NCI-H1417 (cell line): ENCODE measurements at places on chromosomes 5 and 9.

- no peak for DNase-seq
Measured at GRCh38 chr5:179393078-179393477, 47.8 kb upstream of the ADAMTS2 start.

GRCh38 chr5:173909199-173909598 is 21.1 kb downstream of the CPEB4 start:
- no peak for DNase-seq

DNA sequence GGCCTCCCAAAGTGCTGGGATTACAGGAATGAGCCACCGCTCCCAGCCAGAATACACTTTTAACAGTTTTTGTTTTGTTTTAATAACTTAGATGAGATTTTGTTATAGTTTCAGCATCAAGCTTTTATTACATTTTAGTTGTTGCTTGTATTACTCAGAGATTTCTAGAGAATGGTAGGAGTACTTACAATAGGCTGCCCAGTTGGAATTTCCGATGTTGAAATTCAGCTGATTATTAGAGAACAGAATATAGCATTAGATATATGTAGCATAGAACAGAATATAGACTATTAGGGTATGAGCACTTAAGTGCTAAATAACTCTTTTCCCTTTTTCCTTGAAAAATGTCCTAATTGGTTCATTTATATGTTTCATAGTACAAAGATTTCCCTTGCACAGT is 6.2 kb downstream of the KDM4C start:
- no peak for DNase-seq

DNA sequence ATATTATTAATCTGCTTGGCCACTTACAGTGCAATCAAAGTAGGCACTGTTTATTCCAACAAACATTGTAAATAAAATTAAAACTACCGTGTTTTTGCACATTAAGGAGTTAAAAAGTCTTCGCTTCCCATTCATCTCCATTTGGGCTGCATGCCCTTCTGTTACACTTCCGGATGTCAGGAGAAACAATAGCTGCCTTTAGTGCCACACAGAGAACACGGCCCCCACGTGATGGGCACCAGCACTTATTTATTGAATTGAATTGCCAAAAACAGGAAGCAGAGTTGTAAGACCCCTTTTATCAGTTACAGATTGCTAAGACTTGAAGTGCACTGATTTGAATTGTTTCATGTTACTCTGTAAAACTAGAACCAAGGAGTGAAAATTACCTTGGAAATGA is 80.4 kb downstream of the LHFPL2 start:
- DNase-seq, result no peak

GRCh38 chr9:80867731-80868130 is 821.6 kb downstream of the TLE1 start:
- no peak for DNase-seq

- DNase-seq, result no peak
Measured at GRCh38 chr9:127245637-127246164, 18.9 kb upstream of the GARNL3 start.

DNA sequence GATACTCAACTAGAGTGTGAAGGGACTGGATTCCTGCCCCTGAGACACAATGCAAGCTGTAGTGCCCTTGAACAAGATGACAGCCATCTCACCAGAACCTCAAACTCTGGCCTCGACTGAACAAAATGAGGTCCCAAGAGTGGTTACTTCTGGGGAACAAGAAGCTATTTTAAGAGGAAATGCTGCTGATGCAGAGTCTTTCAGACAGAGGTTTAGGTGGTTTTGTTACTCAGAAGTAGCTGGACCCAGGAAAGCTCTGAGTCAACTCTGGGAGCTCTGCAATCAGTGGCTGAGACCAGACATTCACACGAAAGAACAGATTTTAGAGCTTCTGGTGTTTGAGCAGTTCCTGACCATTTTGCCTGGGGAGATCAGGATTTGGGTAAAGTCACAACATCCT is 2.4 kb downstream of the ZNF483 start:
- DNase-seq, result no peak

DNA sequence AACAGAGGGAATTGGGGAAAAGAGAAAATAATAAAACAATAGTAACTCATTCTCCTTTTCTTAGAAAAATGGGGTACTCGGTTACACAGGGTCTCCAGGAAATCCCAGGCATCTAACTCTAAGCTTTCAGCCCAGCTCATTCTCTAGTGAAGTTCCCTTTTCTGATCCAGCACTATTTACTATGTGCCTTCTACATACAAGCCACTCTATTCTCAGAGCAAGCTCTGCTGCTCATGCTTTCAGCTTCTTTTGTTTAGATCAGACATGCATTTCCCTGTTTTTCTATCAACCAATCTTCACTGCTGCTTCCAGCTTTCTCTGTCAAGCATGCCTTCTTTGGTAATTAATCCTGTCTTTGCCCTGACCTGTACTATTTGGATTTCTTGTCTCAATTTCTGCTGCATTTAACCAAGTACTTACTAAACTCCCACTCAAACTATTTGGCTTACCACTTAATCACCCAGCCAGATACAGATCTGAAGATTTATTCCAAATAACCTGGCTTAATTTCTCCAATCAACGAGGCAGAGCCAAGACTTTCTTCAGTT is 25.3 kb downstream of the OSMR start:
- no peak for DNase-seq

- DNase-seq, result peak; percentile 2
Measured at GRCh38 chr5:71892641-71893365, 173.7 kb downstream of the CARTPT start.

- no peak for DNase-seq
Measured at GRCh38 chr5:43362725-43363435, 49.3 kb downstream of the CCL28 start.

DNA sequence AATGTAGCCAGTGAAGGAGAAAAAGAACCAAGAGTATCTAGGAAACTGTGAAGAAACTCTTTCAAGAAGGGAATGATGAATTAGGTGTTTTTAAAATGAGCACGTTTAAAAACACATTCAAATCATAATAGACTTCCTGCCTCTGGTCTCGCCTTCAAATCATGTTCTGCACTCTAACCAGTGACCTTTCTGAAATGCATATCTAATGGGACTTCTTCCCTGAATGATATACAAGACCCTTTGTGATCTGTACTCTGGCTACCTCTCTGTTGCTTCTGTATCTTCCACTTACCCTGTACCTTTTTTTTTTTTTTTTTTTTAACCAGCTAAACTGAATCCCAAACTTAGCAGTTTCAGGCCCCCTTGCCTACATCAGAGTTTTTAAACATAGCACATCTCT is 19.5 kb downstream of the SRFBP1 start:
- no peak for DNase-seq

DNA sequence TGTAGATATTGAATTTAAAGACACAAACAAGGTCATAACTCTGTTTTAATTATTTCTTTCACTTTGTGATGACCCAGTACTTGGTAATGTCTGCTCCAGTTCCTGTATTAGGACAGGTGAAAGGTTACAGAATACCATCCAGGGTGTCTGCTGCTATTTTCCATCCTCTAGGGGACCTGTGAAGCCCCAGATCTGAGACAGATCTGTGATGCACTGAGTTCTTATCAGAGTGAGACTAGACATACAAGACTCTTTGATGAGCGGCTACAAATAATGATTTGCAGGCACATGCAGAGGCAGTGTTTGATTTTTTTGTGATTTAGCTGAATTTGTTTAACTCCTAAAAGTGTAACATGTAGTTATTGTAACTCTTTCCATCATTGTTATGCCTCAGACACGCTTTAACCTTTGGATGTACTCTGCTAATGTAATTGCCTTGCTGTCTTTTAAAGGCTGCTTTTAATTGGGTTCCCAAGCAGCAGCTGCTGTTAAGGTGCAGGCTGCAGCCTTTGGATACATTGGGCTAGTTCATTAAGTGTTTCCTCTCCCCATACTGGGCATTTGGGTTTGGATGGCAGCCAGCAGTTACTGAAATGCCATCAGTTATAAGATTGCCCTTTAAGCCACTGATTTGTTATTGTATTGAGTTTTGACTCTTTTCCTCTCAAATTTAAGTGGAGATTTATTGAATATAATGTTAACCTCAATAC is 63.3 kb downstream of the RASGRF2 start:
- peak; percentile 6 for DNase-seq

DNA sequence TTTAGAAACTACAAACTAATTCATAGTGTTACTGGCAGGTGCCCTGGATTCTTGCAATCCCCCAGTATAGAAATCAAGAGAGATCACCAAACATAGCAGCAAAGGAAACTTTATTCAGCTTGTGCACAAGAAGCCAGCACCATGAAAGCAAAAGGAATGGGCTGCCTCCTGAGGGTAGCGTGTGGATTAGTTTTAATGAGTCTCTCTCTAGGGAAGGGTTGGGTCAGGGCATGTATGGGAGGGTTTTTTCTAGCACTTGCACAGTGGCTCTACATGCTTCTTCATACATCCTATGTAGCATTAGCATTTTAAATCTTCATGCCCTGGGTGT is 38.4 kb downstream of the LYRM7 start:
- no peak for DNase-seq

- no peak for DNase-seq
Measured at GRCh38 chr9:16561121-16561520, 309.3 kb downstream of the BNC2 start.

GRCh38 chr5:129591508-129592160 is 131.5 kb downstream of the ADAMTS19 start:
- no peak for DNase-seq

DNA sequence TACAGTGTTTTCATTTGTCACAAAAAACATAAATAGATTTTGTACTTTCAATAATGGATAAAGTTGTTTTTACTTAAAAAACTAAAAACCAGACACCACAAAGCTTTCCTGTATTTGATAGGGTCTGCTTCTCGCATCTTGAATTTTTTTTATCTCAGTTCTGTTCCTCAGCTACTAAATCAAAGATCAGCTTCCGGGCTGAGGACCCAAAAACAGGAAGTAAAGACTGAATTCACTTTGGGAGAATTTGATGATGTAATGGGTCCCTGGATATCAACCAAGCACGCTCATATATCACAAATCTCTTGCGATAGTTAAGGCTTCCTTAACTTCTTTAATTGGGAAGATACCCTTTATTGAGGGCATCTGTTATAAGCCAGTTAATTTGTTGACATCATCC is 24.1 kb downstream of the ITK start:
- no peak for DNase-seq

DNA sequence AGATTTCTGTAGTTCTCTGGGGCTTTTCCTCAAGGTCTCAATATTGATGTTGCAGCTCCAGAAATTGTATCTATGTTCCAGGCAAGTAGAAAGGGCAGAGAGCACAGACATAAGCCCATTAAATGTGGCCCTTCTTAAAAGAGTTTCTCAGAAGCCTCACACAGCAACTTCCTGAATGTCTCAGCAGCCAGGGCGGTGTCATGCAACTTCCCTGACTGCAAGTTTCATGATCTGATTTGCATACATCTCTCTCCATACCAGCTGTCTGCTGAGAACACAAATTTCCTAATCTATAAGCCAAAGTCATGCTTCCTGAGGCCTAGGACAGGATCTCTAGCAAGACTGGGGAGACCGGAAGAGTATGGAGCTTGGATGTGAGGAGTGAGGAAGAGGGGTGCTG is 13.0 kb downstream of the RGS7BP start:
- no peak for DNase-seq

- DNase-seq, result no peak
Measured at GRCh38 chr5:40628407-40628806, 51.3 kb upstream of the PTGER4 start.

DNA sequence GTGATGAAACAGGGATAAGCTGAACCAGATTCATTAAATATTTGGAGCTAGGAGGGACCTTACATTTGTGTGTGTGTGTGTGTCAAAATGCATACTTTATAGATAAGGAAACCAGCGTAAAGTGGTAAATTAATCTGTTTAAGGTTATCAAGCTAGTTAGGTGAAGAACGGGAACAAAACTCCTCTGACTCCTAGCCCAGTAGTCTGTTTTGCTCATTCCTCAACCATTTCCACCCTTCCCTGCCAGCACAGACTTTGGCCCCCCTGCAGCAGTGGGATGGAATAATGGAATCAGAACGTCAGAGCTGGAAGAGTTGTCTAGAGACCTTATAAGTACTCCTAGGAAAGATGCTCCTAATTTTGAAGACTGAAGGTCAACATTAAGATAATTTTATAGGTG is 6.5 kb downstream of the AGXT2 start:
- no peak for DNase-seq

DNA sequence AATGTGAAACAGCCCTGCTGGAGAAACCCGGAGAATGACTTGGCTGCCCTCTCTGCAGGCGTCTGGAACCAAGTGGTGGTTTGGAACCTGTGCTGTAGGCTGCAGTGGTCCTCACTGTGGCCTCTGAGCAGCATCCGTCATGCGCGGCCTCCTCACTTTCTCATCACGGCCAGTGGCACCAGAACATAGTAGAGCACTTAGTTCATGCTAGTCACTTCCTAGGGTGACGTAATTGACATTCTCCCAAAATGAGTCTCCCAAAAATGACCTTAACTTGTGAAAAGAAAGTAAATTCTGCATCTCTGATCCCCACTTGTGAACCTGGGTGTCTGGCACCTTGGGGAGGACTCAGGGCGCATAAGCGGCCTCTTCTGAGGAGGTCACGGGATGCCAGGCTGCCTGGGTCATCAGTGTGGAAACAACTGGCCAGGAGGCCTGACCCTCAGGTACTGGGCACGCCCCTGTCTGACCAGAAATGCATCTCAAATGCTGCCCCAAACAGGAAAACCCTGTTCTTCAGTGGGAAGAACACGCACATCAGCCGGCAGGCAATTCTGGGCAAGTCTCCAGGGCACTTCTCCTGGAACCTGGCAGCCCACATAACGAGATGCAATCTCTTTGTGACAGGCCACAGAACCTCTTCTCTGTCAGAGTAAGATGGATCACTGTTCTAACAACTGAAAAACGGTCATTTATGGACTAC is 36.6 kb upstream of the SPTLC1 start:
- DNase-seq, result peak; percentile 52

- no peak for DNase-seq
Measured at GRCh38 chr5:138148811-138149210, 9.6 kb upstream of the NME5 start.

DNA sequence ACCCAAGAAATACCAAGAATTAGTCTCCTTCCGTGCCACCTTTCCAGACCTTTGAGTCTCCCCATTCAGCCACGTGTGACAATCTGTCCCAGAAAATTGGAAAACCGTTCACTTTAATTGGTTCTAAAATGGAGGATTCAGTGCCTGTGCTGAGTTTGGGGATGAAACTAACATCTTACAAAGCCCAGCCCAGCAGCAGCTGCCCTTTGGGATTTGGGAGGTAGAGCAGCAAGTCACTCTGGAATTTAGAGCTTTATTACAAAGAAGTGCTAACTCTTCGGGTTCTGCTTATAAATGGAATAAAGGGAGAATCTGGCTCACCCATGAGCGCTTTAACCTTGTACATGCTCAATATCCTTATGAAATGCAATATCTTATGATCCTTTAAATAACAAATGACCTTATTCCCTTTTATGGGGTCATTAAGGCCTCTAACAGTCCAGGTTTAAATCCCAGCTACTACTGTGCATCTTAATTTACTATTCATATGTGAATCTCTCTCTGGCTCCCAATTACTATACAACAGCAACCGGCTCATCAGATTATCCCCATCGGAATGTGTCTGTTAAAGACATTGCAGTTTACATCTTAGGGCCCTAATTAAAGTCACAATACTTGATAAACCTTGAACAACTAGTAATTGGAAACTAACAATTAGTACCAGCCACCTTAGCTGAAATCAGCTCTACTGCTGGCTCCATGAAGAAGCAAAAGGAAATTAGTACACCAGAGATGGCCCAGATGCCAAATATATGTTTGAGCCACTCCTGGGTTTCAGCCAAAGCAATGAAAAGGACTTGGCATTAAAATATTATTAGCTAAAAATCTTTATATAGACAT is 271.8 kb upstream of the SMARCA2 start:
- no peak for DNase-seq

GRCh38 chr5:100746730-100747129 is 156.4 kb downstream of the ST8SIA4 start:
- DNase-seq, result no peak

- no peak for DNase-seq
Measured at GRCh38 chr5:41995193-41995592, 70.1 kb downstream of the FBXO4 start.

- no peak for DNase-seq
Measured at GRCh38 chr5:155459889-155460500, 446.4 kb downstream of the KIF4B start.
